Activated CD8-positive, alpha-beta memory T cell treated with anti-CD3 and anti-CD28 coated beads for 48 hours (primary cell): ENCODE measurements at places on chromosomes 1 and 21.
A peak's percentile ranks its signal among the peaks of the same experiment; 100 is the strongest.

DNA sequence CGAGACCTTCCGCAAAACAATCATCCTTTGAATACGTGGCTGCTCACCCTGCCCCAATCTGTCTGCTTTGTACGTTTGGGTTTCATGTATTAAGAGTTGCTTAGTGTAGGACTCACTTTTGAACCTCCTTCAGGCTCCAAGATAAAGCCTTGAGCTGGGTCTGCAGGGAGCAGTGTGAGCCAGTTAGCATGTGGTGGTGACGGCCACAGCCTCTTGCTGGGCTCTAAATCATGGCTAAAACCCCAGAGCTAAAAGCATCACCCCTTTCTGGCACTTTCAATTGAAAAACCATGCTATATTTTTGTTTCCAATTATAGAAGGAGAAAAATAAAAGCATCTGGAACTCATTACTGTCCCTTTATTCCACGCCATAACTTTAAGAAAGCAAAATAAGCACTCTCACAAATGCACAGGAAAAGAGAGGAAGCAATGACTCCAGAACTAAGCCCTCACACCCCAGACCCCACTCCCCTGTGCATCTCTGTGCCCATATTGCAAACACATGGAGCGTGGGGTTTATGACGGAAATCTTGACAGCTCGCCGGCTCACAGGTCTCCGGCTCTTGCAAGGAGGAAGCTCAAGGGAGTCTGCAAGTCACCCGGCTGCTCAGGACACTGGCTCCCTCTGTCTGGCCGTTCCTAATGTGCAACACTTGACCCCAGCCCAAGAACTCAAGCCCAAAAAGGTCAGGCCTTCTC, 135.5 kb downstream of the MIS18A start:
- DNase-seq = no peak

GRCh38 chr1:36847761-36848160, 186.6 kb downstream of the GRIK3 start:
- no peak for DNase-seq

- peak; percentile 53 for DNase-seq
Observed at GRCh38 chr1:39258146-39258924, 53.8 kb downstream of the MACF1 start.

DNA sequence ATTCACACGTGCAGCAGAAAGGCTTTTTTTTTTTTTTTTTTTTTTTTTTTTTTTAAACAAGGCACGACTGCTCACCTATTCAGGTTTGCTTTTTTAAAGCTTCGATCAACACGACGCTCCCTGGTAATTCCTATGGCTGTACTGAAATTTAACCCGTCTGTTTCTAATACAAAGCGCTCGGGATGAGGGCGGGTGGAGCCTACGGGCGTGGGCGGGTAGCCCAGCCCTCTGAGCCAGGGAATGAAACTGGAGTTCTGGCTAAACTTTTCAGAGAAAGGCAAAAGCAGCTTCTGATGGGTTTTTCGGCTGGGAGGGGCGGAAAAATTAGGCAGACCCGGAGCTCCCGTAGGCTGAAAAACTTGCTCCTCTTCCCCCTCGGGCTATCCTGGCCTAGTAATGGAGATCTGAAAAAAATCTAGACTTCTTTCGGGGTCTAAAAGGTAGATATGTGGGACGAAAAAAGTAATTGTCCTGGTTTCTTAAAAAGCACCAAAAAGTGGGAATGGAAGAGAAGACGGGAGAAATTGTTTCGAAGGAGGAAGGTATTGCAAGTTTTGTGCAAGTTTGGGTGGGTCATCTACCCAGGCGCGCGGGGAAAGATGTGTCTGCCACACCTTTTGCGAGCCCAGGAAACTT, 7.4 kb downstream of the NR5A2 start:
- DNase-seq = no peak

- DNase-seq = no peak
Observed at GRCh38 chr1:95304803-95305202, 70.8 kb downstream of the RWDD3 start.

- no peak for DNase-seq
Observed at GRCh38 chr1:119713039-119713748, 1.5 kb downstream of the PHGDH start.

GRCh38 chr21:33540711-33541104, 1.2 kb downstream of the GART start:
- no peak for DNase-seq

- DNase-seq = no peak
Observed at GRCh38 chr1:36359911-36360550, 25.7 kb downstream of the STK40 start.

DNA sequence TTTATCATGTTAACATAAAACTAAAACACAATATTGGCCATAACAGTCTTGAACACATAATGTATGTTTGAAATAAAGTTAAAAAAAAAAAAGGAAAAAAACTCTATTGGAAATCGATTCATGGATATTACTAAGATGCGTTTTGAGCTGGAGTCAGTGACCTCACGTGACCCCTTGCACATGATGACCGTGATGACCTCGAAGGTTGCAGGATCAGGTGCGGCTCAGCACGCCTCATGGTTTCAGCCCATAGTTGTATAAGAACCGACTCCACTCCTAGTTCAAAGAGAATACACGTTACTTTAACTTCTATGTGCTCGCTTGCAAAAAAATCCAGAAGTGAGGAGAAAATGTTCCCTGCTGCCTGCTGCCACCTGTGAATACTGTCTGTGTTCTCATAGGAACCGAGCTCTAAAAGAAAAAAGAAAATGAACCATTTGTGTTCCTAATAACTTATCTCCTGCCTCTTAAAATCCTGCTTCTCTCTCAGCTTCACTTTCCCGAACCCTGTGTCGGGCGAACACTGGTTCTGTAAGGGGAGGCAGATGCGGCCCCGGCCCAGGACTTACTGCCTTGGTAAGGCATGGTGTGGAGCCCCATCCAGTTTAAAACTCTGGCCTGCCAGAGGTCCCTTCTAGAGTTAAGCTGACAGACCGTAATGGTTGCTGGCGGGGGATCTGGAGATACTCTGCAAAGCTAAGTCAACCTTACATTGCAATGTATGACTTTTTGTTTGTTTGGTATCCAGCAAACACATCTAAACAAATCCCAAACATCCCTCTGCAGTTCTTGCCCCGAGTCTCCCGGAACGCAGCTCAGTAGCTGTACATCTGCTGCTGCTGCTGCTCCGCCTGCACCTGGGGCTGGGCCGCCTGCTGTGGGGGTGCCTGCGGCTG, 33.8 kb upstream of the RIPK4 start:
- no peak for DNase-seq

GRCh38 chr1:102472520-102472919, 475.8 kb upstream of the OLFM3 start:
- no peak for DNase-seq

- DNase-seq = no peak
Observed at GRCh38 chr21:46092026-46092764, 5.7 kb upstream of the COL6A2 start.

- DNase-seq = no peak
Observed at GRCh38 chr1:159974350-159974965, 20.4 kb upstream of the SLAMF9 start.

- no peak for DNase-seq
Observed at GRCh38 chr1:19811206-19811851, 3.8 kb downstream of the RNF186 start.

DNA sequence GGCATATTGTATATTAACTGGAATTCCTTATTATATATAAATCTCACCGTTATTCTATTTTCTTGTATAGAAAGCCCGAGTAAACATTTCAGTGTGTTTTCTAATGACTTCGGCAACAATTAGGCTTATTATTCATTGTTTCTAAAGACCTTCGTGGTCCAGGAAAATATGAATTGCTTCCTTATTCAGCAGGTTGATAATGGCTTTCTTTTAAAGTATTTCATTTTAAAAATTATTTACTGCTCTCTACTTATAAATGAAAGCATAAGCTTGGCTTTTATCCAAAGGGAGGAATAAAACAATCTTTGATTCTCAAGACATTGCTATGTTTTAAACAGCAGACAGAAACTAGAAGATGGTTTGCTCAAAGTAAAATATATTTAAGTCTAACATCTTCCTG, 198.4 kb upstream of the RGS18 start:
- DNase-seq = no peak

DNA sequence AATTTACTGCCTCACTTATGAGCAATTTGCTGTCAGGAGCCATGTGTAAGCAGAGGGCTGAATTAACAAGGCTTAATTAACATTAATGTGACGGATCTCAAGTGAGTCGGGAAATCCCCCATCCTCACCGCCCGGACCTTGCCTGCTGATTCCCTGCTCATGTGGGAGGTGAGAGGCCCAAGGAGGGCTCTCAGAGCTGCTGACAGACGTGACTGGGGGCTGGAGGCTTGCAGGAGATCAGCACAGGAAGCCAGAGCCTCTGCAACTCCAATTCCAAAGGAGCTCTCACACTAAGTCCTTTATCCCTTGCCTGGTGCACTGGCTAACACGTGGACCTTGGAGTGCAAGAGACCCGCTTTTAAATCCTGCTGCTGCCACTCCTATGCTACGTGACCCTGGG, 19.4 kb downstream of the LRP8 start:
- no peak for DNase-seq

DNA sequence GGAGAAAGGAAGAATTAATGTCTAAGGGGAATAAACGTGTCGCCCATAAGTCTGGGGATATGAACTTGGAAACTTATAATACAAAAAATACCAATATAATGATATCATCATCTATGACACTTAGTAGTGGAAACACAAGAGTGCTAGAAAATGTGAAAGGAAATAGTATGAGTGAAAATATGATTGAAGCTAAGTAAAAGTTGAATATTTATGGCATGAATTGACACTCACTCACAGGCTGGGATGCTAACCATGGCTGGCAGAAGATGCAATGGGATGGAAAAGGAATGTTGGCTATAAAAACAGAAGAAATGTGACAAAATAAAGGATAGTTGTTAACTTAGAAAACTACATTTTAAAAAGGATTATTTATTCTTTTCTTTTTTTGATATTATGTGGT, 120.1 kb downstream of the XPR1 start:
- no peak for DNase-seq

DNA sequence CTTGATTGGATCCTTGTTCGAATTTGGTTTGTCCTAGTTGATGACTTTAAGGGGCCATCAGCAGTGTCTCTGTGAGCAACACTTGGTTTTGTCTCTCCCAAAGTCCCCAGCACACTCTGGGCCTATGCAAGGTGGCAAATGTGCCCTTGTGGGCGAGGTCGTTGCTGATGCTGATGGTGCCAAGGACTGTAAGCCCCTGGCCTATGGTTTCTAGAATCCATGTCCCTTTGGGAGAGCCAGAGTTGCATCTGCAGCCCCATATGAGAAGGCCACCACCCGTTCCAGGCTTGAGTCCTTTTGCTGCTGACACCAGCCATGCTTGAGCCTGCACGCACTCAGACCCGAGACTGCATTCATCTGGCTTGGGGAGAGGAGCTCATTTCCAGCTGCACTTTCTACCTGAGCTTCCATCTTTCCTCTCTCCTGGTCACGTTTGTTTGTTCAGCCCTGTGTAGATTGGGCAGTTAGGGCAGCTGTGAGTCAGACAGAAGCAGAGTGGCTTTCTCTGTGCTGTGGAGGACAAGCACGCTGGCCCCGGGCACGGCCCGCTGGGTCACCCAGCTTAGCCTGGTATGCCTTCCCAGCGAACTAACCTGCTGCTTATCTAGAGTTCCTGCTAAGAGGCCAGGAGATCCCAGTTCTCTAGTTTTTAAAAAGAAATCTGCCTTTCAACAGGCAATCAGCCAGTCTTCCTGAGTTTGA, 52.1 kb upstream of the CSF3R start:
- DNase-seq = no peak

- DNase-seq = no peak
Observed at GRCh38 chr1:93576346-93576745, 105.3 kb downstream of the BCAR3 start.

GRCh38 chr1:100441146-100441545, 88.8 kb downstream of the CDC14A start:
- no peak for DNase-seq
